Activated CD8-positive, alpha-beta memory T cell treated with anti-CD3 and anti-CD28 coated beads, Interleukin-2, amount 50 U/mL, for 4 hours (primary cell): ENCODE measurements at places on chromosomes 7 and 10.

DNA sequence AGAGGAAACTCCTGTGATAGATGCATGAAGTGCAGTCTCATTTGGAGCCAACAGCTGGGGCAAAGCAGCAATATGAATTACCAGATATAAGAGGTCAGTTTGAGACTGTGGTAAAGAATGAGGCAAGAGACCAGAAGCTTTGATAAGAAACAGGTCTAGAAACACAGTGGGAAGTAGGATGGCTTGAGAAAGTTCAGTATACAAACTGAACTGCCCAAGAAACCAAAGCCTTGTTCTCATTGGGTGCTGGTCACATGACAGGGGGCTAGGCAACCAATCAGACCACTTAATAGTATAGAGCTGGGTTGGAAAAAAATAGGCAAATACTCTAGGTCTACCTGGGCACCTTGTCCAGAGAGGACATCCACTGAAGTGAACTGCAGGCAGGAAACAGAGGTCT is 46.2 kb upstream of the PLCE1 start:
- DNase-seq, result no peak

GRCh38 chr10:60733517-60733822 is 44.8 kb upstream of the CDK1 start:
- DNase-seq, result no peak

DNA sequence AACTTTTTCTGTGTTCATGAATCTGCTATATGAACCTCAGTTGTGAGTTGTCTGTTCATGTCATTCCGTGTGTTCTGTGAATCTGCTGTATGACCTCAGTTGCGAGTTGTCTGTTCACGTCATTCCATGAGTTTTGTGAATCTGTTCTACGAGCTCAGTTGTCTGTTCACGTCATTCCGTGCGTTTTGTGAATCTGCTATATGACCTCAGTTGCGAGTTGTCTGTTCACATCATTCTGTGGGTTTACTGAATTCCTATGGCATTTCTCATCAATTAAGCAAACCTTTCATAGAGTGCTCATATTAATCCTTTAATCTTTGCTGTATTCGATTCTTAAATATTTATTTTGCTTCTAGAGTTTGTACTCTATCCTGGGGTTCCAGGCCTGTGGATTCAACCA is 150.6 kb downstream of the DIP2C start:
- no peak for DNase-seq

GRCh38 chr10:50362547-50363125 is 111.3 kb upstream of the ASAH2 start:
- no peak for DNase-seq

DNA sequence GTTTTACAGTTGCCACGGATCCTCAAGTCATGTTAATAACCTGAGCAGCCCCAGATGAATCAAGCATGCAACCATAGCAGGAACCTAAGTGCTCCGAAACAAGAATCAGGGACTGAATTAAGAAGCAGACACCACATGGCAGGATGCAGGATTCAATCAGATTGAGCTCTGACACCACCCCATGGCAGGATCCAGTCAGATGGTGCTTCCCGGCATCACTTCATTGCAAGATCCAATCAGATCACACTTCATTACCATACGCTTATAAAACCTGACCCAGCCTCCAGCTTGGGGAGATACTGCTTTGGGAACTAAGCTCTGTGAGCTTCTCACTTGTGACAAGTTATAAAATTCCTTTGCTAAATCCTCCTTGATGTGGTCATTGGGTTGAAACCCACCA is 55.3 kb downstream of the ABCB4 start:
- no peak for DNase-seq

- DNase-seq, result no peak
Measured at GRCh38 chr10:841535-841934, 90.0 kb downstream of the LARP4B start.

DNA sequence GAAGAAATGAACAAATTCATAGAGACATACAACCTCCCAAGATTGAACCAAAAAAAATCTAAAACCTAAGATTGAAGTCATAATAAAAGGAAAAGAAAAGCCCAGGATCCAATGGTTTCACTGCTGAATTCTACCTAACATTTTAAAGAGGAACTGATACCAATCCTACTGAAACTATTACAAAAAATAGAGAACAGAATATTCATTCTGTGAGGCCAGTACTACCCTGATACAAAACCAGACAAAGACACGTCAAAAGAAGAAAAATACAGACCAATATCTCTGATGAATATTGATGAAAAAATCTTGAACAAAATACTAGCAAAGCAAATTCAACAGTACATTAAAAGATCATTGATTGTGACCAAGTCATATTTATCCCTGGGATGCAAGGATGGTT is 128.5 kb upstream of the STEAP1 start:
- no peak for DNase-seq
